DMS153 (cell line): ENCODE measurements at places on chromosomes 12 and 14.

GRCh38 chr12:34602213-34602940 lies 580.1 kb downstream of the ALG10 start:
- DNase-seq, result no peak

DNA sequence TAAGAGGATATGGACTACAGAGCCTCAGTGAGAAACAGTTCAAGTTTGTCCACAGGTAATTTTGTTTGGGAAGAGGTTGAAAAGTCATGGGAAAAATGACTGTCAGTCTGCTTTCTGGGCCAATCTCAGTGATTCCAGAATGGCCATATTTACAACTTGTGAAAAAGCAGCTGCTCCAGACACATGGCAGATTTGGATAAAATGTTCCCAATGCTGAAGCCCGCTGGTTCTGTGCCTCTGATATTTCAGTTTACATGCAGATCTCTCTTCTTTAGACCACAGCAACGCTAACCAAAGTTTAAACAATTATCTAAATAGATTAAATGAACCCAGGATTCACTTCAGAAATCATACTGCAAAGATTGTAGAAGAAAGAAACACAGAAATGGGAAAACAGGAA lies 222.8 kb downstream of the SOX5 start:
- DNase-seq, result no peak

GRCh38 chr12:121793440-121793837 lies at the start of gene RHOF:
TSS of gene RHOF (minus strand) at chr12:121793688. CDS start at chr12:121793633, 55 bp downstream.
- DNase-seq, result no peak

- no peak for DNase-seq
Observed at GRCh38 chr14:34671716-34672115, 41.8 kb upstream of the SNX6 start.

DNA sequence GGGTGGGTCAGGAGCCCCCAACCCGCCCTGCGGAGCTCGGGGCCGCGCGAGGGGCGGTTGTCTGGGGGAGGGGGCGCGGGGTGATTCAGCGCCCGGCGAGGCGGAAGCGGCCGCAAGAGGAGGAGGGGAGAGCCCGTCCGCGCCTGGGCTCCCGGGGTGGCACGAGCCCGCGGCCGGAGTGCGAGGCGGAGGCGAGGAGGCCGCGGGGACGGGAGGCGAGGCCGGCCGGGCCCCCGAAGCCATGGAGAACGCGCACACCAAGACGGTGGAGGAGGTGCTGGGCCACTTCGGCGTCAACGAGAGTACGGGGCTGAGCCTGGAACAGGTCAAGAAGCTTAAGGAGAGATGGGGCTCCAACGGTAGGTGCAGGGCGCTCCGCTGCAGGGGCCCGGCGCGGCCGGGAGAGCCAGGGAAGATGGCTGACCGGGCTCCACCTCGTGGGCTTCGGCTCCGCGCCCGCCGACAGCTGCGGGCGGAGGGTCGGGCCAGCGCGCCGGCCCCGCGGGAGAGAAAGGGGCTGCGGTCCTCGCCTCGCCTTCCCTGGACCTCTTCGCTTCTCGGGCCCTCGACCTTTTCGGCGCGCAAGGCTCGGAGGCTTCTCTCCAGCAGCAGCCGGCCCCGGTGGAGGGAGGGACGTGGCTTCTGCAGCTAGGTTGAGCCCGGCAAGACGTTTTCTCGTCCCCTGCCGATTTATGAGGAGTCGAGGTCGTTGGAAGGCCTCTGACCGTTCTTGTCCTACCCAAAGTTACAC lies 677 bp downstream of the ATP2A2 start:
- DNase-seq, result no peak

DNA sequence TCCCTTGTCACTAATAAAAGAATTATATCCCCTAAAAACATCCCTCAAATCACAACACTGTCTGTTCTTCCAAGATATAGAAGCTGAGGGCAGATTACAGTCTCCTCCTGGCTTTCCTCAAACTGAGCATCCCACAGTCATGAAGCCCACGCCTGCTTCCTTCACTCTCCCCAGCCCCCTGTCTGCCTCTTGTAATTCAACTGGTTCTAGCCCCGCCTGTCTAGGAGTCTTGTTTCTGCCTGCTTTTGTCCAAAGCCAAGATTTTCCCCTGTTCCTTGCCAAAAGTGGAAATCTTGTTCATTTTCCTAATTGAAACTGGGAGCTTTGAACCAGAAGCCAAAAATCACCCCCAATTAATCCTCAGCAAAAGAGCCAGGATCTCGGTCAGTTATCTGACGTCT lies 35.9 kb upstream of the PWP1 start:
- no peak for DNase-seq

DNA sequence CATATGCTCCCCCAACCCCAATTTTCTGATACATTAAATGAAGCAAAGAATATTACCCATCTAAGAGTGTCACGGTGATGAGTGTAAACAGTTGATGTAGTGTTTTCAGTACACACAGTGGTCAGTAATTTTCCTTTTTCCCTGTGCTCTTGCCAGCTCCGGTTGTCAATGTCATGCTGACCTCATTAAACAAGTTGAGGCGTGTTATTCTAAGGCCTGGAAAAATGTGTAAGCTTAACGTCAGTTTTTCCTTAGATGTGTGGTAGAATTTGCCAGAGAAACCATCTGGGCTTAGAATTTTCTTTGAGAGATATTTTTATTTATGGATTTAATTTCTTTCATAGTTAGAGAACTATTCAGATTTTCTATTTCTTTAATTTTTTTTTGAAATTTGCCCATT lies 11.7 kb upstream of the SERPINA6 start:
- peak; percentile 11 for DNase-seq

DNA sequence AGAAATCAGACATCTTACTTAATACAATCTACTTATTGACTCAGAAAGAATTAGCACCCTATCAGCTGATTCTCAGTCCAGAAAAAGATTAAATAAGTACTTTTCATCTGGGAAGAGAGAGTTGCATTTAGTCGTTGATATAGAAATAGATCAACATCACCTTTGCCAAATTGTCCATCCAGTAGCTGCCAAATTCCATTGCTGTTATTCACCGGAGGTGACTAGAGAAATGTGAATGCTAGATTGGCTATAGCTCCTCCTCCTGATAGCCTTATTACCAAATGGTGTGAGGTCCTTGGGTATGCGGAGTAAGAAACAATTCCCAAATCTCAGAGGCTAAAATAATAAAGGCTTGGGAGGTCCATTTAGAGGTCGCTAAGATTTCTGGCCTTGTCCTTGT lies 723.3 kb upstream of the FLRT2 start:
- no peak for DNase-seq

- no peak for DNase-seq
Observed at GRCh38 chr12:11568762-11569478, 80.6 kb upstream of the ETV6 start.

- no peak for DNase-seq
Observed at GRCh38 chr12:114286145-114286544, 119.8 kb downstream of the TBX5 start.

- DNase-seq, result no peak
Observed at GRCh38 chr14:76498976-76499375, 123.0 kb downstream of the ESRRB start.

DNA sequence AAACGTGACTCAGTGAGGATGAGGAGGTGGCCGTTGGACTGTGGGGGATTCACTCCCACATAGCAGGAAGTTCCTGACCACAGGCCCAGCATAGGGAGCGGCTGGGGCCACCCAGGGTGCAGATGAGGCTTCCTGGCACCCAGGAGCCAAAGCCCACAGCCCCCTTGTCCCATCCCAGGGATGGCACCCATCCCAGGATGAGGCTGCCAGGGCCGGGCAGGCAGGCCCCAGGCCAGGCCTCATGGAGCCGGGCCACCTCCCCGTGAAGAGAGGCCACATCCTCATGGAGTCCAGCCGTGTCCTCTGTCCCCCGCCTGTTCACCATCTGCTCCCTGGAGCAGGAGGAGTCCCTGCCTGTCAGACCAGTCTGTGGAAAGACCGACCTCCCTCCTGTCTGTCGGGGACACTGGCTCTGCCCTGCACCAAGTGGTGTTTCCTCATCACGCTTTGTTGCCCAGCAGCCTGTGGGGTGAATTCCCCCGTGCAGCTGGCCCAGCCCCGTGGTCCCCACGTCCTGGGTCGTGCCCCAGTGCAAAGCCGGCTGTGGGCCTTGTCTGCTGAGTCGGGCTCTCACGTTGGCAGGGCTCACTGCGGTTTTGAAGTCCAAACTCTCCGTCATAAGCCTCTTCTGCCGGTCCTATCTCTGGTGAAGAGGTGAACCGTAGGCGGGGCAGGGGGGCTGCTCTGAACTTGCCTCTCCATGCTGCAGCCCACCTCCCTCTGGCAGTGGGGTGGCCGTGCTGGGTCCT lies 24.5 kb downstream of the MMP17 start:
- DNase-seq, result no peak

GRCh38 chr14:21631084-21631483 lies 3.7 kb downstream of the OR10G2 start:
- DNase-seq, result peak; percentile 18

GRCh38 chr12:57216014-57216911 lies at the start of gene NXPH4:
TSS of gene NXPH4 (plus strand) at chr12:57216794. CDS start at chr12:57216970, 176 bp downstream.
- peak; percentile 41 for DNase-seq

GRCh38 chr14:91371011-91371989 lies 46.3 kb downstream of the CCDC88C start:
- DNase-seq, result no peak

- peak; percentile 19 for DNase-seq
Observed at GRCh38 chr12:111330800-111331752, 37.8 kb downstream of the PHETA1 start.

- peak; percentile 16 for DNase-seq
Observed at GRCh38 chr12:103924761-103925641, 5.2 kb upstream of the HSP90B1 start.

DNA sequence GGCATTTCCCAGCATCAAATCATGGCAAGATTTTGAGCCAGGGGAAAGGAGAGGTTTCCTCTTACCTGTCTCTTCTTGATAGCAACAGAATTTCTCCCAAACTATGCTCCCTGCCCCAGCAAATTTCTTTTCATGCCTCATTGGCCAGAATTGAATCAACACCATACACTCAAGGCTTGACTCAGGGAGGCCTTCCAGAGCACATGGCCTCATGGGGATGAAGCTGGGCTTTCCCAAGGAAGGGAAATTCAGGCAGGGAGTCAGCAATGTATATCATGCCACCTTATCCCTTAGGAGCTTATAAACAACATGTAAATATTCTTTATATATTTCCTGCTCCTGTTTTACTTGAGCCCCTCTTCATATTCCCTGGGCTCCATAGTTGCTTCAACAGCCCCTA lies 62.1 kb downstream of the ARF6 start:
- DNase-seq, result no peak

GRCh38 chr12:105030820-105031807 lies 45.0 kb downstream of the NOPCHAP1 start:
- peak; percentile 15 for DNase-seq

GRCh38 chr12:106753526-106753925 lies 21.0 kb upstream of the RIC8B start:
- no peak for DNase-seq

DNA sequence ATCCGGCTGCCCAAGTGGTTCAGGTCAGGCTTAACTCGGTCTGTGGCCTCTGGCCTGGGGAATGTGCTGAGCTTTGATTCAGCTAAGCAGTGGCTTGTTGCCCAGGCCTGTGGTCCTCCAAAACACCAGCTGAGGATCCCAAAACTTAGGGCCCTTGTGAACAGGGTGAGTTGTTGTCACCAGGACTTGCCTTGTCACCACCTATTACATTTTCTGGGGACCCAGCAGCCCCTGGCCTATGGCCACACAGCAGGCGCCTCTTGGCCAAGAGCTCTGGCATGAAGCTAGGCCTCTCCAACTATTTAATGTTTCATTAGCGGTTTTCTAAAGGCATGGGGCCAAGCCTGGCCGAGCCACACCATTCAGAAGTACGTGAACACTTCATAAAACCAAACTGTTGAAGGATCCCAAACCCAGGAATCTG lies 343.7 kb downstream of the CACNA1C start:
- DNase-seq, result no peak

GRCh38 chr12:31300783-31301182 lies 25.2 kb downstream of the SINHCAF start:
- no peak for DNase-seq

- DNase-seq, result no peak
Observed at GRCh38 chr14:73943083-73943482, 6.8 kb downstream of the FAM161B start.
